HFFc6 (cell line): ENCODE measurements at places on chromosomes 3 and 15.

- no peak for DNase-seq
Observed at GRCh38 chr3:31488475-31489017, 44.2 kb upstream of the STT3B start.

GRCh38 chr3:67450153-67450552 lies 204.3 kb downstream of the SUCLG2 start:
- DNase-seq, result no peak

DNA sequence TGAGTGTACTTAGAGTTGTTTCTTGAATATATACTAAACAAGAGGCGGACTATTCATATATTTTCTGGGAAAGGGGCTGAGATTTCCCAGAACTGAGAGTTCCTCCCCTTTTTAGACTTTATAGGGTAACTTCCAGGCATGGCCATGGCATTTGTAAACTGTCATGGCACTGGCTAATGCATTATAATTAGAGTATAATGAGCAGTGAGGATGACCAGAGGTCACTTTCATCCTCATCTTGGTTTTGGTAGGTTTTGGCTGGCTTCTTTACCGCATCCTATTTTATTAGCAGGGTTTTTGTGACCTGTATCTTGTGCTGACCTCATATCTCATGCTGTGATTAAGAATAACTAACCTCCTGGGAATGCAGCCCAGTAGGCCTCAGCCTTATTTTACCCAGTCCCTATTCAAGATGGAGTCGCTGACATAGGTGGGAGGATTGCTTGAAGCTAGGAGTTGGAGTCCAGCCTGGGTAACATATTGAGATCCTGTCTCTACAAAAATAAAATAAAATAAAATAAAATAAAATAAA lies 91.4 kb downstream of the MOBP start:
- no peak for DNase-seq

DNA sequence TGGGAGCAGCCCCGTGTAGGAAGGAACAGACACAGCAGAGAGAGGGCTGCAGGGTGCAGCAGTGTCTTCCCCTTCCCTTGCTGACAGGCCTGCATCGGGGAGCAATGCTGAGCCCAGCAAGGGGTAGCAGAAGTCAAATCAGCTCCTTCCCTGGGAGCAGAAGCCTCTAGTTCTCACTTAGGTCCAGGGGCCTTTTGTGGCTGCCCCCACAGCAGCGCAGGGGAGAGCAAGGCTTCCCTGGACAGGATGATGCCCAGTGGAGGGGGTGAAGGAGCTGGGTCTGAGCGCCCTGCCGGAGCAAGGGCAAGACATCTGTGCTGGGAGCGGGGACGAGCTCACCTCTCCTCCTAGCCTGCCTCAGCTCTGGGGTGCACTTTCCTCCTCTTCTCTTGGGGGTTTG lies 827 bp downstream of the PLCB2 start:
- no peak for DNase-seq

GRCh38 chr3:62962714-62963113 lies 87.5 kb upstream of the CADPS start:
- no peak for DNase-seq

GRCh38 chr3:129673012-129673411 lies 66.5 kb upstream of the PLXND1 start:
- DNase-seq, result no peak

DNA sequence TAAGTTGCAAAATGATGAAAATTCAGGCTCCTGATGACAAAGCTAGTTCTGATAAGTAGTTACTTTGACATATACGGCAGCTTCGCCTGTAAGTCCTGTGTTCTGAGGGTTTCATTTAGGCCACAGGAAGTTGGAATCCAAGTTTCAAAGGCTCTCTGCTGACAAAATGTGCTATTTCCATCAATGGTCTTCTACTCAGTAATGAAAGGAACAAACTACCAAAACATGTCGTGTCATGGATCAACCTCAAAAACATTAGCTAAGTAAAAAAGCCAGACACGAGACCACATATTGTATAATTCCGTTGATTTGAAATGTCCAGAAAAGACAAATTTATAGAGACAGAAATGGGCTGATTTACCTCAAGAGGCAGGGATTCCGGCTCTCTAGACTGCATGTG lies 22.5 kb downstream of the NGRN start:
- DNase-seq, result no peak

- DNase-seq, result no peak
Observed at GRCh38 chr3:149532489-149533180, 58.1 kb downstream of the TM4SF4 start.
